ENCODE measurements at places on chromosomes 3 and 15.
A peak's percentile ranks its signal among the peaks of the same experiment; 100 is the strongest.

DNA sequence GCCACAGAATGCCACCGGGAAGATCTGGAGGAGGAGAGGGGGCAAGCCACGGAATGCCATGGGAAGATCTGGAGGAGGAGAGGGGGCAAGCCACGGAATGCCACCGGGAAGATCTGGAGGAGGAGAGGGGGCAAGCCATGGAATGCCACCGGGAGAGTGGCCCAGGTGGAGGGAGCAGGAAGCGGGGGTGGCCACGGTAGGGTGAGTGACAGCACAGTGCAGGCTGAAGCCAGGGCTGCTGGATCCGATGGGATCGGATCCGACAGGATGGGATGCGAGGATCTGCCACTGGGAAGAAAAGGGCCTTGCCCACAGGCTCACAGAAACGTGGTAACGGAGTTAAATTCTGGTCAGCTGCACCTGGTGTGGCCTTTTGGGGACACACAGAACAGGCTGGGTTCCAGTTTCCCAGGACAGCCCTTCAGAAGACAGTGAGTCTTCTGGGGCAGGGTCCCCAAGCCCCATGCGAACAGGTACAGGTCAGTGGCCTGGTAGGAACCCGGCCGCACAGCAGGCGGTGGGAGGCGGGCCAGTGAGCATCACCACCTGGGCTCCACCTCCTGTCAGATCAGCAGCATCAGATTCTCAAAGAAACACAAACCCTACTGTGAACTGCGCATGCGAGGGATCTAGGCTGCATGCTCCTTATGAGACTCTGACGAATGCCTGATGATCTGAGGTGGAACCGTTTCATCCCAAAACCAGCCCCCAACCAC lies 58.8 kb downstream of the XXYLT1 start:
- no peak for DNase-seq

GRCh38 chr3:163721596-163721995 lies 1356.7 kb downstream of the SI start:
- DNase-seq: no peak

GRCh38 chr3:168801794-168802193 lies 706.1 kb upstream of the GOLIM4 start:
- DNase-seq: no peak

GRCh38 chr3:182183716-182184430 lies 472.1 kb downstream of the SOX2 start:
- no peak for DNase-seq

GRCh38 chr3:172355836-172356235 lies 92.4 kb downstream of the GHSR start:
- DNase-seq: no peak

GRCh38 chr3:50450209-50450921 lies 53.1 kb downstream of the CACNA2D2 start:
- DNase-seq: peak; percentile 75

- peak; percentile 48 for DNase-seq
Observed at GRCh38 chr15:92521624-92522008, 127.9 kb downstream of the ST8SIA2 start.

GRCh38 chr3:13149330-13150108 lies 76.3 kb upstream of the IQSEC1 start:
- DNase-seq: no peak

DNA sequence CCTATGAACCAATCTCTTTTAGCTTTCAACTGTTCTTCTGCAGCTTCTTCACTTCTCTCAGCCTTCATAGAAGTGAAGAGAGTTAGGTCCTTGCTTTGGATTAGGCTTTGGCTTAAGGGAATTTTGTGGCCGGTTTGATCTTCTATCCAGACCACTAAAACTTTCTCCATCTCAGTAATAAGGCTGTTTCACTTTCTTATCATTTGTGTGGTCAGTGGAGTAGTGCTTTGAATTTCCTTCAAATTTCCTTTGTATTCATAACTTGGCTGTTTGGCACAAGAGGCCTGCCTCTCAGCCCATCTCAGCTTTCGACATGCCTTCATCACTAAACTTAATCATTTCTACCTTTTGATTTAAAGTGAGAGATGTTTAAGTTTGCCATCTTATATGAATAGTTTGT lies 21.7 kb downstream of the DZIP1L start:
- no peak for DNase-seq

DNA sequence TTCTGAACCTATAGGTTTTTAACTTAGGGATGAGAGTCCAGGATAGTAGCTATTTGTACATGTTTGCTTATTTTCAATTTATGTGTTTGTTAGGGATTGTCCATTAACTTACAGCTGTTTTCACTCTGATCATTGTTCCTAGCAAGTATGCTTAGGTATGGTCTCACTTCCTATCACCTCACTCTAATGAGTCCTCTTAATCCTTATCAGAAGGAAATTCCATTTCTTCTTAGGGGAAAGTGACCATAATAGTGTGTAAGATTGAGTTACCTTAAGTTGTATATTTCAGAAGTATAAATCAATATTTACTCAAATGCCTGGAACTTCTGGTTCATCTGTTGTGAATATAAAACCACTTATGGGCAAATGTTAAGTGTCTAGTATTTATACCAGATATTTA lies 53.0 kb downstream of the PIAS1 start:
- no peak for DNase-seq

DNA sequence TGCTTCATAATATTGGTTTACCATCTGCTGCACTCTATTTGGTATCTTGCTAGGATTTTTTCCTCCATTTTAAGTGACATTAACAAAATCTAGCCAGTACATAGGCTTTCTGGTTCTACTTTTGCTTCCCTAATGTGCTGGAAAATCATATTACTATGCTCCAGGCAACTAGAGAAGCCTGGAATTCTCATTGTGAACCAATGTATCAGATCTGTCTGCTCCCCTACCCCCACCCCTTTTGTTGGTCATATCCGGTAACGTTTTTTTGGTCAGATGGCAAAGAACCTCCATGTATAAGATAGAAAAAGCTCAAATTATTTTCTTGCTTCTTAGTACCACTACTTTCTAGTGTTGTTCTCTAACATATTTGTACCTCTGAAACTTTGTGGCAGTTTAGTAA lies 17.1 kb downstream of the MAP2K5 start:
- no peak for DNase-seq

- DNase-seq: no peak
Observed at GRCh38 chr15:76575274-76575673, 238.7 kb downstream of the ISL2 start.

GRCh38 chr3:112314649-112315048 lies 18.3 kb upstream of the CD200 start:
- DNase-seq: no peak

- DNase-seq: no peak
Observed at GRCh38 chr3:118641608-118642007, 393.0 kb downstream of the IGSF11 start.

GRCh38 chr3:126036056-126036549 lies 47.8 kb downstream of the SLC41A3 start:
- no peak for DNase-seq

- no peak for DNase-seq
Observed at GRCh38 chr3:101292027-101292426, 28.3 kb downstream of the IMPG2 start.

DNA sequence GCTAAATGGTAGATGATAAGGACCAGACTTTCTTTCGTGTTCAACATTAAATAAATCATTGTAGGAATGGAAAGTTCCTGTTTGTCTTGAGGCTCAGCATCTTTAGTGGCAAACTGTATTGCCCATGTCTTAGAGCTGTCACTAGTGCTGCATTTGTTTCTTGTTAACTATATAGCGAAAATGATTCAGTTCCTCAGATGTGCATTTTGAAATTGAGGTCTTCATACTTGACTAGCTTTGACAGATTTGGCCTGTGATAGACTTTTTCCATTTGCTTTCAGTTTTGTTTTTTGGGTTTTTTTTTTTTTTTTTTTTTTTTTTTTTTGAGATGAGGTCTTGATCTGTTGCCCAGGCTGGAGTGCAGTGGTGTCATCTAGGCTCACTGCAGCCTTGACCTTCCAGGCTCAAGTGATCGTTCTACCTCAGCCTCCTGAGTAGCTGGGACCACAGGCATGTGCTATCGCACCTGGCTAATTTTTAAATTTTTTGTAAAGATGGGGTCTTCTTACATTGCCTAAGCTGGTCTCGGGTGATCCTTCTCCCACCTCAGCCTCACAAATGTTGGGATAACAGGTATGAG lies 9.5 kb upstream of the RPLP1 start:
- DNase-seq: no peak

DNA sequence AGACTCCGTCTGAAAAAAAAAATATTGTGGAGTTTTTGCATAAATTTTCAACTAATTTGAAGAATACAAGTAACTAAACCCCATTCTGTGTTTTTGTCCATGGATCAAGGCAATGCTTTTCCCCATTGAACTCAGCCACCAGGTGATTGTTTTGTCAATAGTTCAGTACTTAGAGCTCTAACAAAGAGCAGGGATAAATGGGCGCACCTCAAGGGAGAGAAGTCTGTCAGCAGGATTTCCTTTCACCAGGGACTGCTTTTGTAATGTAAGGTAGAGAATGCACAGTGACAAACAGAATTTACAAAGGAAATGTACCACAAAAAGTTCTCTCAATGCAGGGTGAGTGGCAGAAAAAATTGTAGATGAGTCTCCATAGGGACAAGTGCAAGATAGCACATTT lies 10.8 kb upstream of the ATP13A5 start:
- no peak for DNase-seq

DNA sequence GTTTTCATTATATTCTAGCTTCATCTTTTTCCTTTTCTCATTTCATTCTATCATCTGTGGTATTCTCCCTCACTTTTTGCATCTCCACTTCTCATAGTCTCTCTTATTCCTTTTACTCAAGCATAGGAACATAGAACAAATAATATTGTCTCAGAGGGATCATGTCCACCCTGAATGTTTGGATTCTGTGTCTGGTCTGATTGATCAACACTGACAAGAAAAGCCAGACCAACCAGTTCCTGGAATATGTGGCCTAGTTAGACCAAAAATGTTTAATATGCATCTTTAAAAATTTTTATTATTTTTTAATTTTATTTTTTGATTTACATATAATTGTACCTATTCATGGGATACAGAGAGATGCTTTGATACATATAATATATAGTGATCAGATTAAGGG lies 212.0 kb upstream of the ALCAM start:
- no peak for DNase-seq

- DNase-seq: no peak
Observed at GRCh38 chr3:66537735-66538134, 36.9 kb upstream of the LRIG1 start.

GRCh38 chr3:186510374-186511079 lies 33.7 kb downstream of the CRYGS start:
- no peak for DNase-seq

- DNase-seq: no peak
Observed at GRCh38 chr15:41019174-41019573, 65.9 kb downstream of the CHAC1 start.

- no peak for DNase-seq
Observed at GRCh38 chr3:66149269-66149668, 71.5 kb upstream of the SLC25A26 start.

DNA sequence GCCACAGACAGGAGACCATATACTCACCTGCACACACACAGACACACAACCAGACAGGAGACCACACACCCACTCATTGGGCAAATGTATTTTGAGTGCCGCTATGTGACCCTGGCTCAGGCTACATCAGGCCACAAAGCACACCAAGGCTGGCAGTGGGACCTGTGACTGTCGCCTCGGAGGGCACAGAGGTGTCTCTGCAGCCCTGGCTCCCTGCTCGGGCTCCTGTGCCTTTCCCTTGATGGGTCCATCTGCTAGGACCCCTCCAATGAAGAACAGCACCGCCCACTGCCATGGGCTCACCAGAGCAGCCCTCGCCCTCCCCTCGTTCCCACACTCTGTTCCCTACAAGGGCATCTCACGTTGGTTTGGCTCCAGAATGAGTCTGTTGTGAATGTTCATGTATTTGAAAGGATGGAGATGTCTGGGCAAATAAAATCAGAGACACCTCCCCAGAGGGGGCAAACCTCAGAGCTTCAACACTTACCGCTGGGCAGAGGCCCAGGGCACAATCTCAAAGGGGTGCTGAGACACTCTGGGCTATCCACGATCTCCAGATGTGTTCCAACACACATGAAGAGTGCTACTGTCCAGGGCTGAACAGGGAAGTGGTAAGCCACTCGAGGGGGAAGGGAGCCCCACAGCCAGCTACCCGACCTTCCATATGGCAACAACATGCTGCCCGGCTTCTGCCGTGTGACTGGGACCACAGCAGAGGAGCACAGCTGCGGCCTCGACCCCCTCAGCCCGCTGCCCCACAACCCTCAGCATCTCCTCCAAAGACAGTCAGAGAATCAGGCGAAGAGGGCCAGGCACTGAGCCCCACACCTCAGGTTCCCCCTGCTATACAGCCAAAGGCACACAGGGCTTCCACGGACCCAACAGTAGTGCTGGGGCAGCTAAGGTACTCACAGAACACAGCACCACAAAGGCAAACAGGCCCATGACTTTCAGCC lies 74.9 kb downstream of the OCA2 start:
- no peak for DNase-seq

DNA sequence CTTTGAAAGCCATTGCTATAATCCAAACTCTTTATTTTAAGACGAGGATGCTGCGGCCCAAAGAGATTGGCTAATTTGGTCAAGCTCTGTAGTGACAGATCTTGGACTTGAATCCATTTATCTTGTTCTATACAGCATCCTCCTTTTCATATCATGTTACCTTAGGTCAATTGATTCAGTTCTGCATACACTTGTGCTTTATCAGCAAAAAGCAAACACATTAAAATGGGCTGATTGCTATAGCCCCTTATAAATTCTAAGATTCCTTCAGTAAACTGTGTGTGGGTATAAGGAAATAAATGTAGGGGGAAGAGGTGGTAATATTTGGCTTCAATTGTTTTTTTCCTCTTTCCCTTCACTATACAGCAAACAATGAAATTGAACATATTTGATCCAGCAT lies 40.1 kb upstream of the NECTIN3 start:
- no peak for DNase-seq

GRCh38 chr3:44954962-44955361 lies 21.0 kb downstream of the ZDHHC3 start:
- DNase-seq: no peak

- DNase-seq: no peak
Observed at GRCh38 chr3:184389384-184389783, 9.5 kb downstream of the CHRD start.

DNA sequence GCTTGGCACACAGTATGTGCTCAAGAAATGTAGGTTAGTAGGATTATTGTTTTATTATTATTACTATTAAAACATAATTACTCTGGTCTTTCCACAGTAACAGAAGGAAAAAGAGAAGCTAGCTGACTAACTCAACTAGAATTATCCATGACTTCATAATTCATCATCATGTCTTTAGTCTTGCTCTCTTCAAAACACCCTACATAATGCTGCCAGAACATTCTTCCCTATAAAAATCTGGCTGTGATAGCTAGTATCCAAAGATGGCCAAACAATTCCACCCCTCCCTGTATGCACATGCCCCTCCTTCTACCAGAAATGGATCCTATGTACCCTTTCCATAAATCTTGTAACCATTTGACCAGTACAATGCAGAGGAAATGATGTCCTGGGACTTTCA lies 48.8 kb upstream of the SRGAP3 start:
- no peak for DNase-seq

GRCh38 chr3:146465693-146466465 lies 3.5 kb downstream of the PLSCR2 start:
- DNase-seq: no peak

- DNase-seq: peak; percentile 79
Observed at GRCh38 chr3:50436114-50436674, 67.2 kb downstream of the CACNA2D2 start.
